ENCODE measurements at places on chromosomes 1 and 21.

DNA sequence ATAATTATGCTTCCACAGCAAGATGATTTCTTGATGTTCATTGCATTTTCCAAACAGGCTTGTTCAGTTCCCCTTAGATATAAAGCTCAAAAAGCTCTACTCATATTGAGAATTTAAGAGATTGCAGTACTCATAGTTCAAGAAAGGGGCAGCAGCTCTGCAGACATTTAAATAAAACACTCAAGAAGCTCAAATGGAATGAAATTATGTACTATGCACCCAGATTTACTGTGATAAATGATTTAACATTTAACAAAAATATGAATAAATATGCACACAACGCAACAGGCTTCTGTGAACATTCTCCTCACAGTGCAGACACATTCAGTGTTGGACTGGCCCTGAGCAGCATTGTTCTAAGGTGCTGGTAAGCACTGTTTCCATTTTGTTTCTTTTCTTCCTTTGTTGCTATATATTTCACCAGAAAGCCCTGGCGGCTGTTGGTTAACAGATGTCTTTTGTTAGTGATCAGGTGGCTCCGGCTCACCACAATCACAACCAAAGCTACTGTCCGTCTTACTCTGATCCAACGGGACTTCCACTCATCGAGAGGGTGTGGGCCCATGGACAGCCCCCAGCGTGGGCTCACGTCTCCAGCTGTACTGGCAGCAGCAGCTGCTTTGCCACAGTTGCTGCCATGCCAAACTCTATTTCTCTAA is 1440.3 kb downstream of the NCAM2 start:
- DNase-seq = no peak

GRCh38 chr1:40438391-40439015 is 11.8 kb upstream of the ZFP69B start:
- peak; percentile 30 for DNase-seq

- DNase-seq = no peak
These were observed 392.0 kb downstream of the PLPP3 start for GRCh38 chr1:56187405-56187804.

GRCh38 chr1:33918368-33918767 is 54.5 kb downstream of the HMGB4 start:
- DNase-seq = peak; percentile 17

DNA sequence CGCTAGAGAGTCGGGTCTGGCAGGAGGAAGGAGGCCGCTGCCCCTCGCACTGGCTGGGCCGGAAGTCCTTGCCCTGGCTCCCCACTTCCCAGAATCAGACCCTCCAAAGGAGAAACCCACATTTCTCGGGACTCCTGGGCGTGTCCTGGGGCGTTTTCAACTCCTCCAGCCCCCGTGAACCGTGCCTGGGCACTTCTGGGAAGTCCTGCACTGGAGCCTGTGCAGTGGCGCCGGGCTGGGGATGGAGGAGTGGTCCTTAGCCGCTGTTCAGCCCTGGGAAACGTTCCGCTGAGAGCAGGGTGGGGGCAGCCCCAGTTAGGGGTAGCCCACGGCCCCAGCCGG is 3.0 kb downstream of the IGSF21 start:
- DNase-seq = no peak

- DNase-seq = no peak
These were observed 11.6 kb downstream of the TTLL10 start for GRCh38 chr1:1185101-1185765.

- no peak for DNase-seq
These were observed 13.0 kb upstream of the ZNF692 start for GRCh38 chr1:248871837-248872401.

- DNase-seq = no peak
These were observed 6.6 kb downstream of the SELP start for GRCh38 chr1:169623132-169623926.

DNA sequence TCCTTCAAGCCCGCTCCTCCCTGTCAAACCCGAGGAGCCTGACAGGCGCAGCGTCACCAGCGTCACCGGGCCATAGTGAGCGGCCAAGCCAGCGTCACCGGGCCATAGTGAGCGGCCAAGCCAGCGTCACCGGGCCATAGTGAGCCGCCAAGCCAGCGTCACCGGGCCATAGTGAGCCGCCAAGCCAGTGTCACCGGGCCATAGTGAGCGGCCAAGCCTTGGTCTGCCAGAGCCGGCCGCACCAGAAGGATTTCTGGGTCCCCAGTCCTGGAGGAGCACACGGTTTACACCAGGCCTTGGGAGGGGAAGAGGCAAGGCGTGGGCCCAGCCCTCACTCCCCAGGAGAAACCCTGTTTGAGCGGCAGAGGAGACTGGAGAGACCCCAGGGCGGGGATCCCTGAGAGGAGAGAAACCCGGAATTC is 39.8 kb upstream of the COL18A1 start:
- DNase-seq = no peak

GRCh38 chr1:60503266-60503925 is 429.8 kb upstream of the C1orf87 start:
- no peak for DNase-seq

GRCh38 chr1:3077561-3077960 is 8.6 kb downstream of the PRDM16 start:
- no peak for DNase-seq

DNA sequence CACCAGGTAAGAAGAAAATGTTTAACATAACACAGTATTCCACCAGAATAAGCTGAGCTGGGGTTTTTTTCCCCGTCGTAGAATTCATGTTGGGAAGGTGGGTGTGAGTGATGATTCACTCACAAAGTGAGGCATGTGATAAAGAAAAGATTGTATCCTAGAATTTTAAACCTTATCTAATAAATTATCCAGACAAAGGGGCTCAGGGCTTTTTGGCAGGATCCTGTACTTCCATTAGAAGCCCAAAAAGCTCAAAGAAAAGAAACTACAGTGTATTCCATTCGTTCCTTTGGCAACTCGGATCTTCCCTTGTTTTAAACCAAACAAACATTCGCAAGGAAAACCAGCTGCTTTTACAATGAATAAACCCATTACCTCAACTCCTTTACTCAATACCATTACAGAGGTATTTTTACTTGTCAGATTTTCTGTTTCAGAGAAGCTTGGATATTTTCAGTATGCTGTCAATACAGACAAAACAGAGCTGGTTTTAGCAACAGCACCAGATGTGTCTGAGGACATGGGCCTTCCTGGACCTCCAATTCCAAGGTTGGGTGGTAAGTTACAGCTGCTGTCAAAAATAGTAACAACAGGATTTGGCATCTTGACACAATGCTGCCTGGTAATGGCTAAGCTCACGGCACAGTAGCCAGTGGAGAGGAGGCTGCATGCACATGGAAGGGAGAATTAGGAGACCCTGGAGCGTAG is 159.9 kb upstream of the RUNX1 start:
- DNase-seq = no peak

- no peak for DNase-seq
These were observed 46.1 kb downstream of the ITSN1 start for GRCh38 chr21:33688353-33688752.

DNA sequence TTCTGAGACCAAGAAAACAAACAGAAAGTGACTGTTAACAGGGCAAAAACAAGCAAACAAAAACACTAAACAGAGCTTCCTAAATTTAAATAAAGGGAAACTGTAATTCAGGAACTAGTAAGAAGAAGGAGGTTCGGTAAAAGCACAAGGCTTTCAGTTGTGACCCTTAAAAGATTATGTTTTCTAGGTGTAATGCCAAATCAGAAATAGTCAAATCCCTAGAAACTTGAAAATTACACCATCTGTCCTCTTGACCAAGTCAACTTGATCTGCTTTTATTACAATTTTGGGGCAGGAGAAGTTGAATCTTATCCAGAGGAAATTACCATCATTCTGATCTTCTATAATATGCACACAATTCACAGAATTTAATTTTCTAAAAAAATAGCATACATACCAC is 754.0 kb upstream of the ADGRL4 start:
- DNase-seq = no peak

DNA sequence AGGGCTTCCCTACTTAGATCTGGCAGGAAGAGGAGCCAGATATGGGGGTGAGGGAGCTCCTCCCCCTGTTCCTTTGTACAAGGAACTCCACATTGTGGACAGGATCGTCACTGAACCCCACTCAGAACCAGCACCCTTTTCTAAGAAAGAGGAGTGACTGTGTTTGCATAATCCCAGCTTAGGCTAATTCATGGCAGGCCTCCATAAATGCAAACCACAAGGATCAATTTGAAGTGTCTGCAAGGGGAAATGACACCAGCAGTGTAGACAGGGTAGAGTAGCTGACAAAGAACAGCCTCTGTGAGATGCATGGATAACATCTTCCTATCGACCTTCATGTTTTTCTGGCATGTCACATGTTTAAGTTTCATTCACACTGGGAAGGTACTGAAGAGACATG is 11.7 kb downstream of the MX1 start:
- DNase-seq = no peak

DNA sequence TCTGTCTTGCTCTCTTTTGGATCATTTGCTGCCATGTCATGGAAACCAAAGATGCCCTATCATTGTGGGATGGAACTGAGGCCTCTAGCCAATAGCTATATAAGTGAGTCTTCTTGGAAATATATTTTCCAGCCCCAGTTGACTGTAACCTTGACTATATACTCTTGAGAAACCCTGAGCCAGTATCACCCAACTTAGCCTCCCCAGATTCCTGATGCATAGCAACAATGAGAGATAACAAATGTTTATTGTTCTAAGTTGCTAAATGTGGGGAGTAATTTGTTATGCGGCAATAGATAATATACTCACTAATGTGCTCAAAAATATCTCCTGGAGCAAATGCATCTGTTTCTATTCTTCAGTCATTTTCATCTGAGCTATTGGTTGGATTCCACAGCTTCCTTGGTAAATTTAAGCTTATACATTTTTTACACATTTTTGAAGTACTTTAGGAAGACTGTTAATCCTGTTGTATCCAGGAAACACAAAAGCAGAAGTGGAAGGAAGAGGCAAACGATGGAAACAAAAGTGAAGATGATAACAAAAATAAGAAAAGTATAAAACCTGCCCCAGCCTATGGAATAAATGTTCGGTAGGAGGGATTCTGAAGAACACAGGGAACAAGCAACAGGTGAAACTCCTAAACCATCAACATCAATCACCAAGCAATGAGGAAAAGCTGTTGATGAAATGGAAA is 6.3 kb upstream of the SRRM1 start:
- DNase-seq = no peak

- no peak for DNase-seq
These were observed 497.9 kb upstream of the NEGR1 start for GRCh38 chr1:72780212-72780611.

- DNase-seq = peak; percentile 63
These were observed 3.1 kb downstream of the CCDC190 start for GRCh38 chr1:162857850-162858249.

GRCh38 chr1:208965351-208965750 is 618.2 kb upstream of the CAMK1G start:
- no peak for DNase-seq

GRCh38 chr1:221759436-221759835 is 17.5 kb upstream of the DUSP10 start:
- DNase-seq = peak; percentile 65

DNA sequence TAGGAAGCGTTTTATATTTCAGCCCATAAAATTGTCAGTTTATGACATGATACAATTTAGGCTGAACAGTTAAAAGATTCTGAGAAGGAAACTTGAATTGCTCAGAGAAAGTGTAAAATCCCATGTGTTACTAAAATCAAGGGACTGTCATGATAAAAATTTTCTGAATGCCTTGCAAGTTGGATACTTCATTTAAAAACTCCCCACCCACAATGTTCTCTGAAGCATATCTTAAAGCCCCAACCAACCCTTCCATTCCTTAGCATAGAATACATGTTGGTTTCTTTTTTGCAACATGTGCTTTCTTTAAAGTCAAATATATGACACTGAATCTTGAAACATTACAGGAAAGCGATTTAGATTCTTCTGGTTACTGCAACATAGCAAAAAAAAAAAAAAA is 97.4 kb downstream of the MRPL39 start:
- no peak for DNase-seq

GRCh38 chr1:214292322-214292721 is 11.4 kb downstream of the SMYD2 start:
- DNase-seq = peak; percentile 57

- DNase-seq = no peak
These were observed 57.9 kb downstream of the SLC25A24 start for GRCh38 chr1:108142258-108142657.

Data from bronchial epithelial cell (primary cell).